Articular chondrocyte of knee joint (primary cell): ENCODE measurements at places on chromosomes 3 and 15. TPM values are rescaled to one million over a fixed set of nuclear protein-coding genes. Genes with fewer than 3 reads are reported as not detected.

Gene ZNF710
- 7.5 and 8.2 TPM in 2 replicates for total RNA-seq

Gene CDC25A
- 2.7 and 3.7 TPM in 2 replicates for total RNA-seq

Gene MUSTN1
- total RNA-seq, result 0.39 TPM in 1 of 2 replicates, not detected in the other

Gene ALS2CL
- 4.9 and 6.8 TPM in 2 replicates for total RNA-seq

Gene UBA7
- 49.7 and 53.4 TPM in 2 replicates for total RNA-seq

Gene THRB
- total RNA-seq, result 1.6 and 2.1 TPM in 2 replicates

Gene RFC4
- 14.6 and 23.1 TPM in 2 replicates for total RNA-seq

Gene TTLL13
- 0.11 and 0.13 TPM in 2 replicates for total RNA-seq

Gene ECE2
- total RNA-seq, result not detected in 2 replicates

Gene NRG4
- 0.26 TPM in 1 of 2 replicates, not detected in the other for total RNA-seq

Gene KBTBD13
- not detected in 2 replicates for total RNA-seq

Gene PSTPIP1
- 10.1 and 10.2 TPM in 2 replicates for total RNA-seq

Gene GPR160
- 0.26 and 0.65 TPM in 2 replicates for total RNA-seq

Gene ZIC1
- 0.32 and 1.0 TPM in 2 replicates for total RNA-seq

Gene ARID3B
- 2.4 and 2.8 TPM in 2 replicates for total RNA-seq

Gene GTF2A2
- total RNA-seq, result 23.3 and 31.5 TPM in 2 replicates

Gene RPS27L
- total RNA-seq, result 190 and 267 TPM in 2 replicates

Gene MAGI1
- 21.3 and 27.0 TPM in 2 replicates for total RNA-seq

Gene HHATL
- not detected in 2 replicates for total RNA-seq

Gene UBE2E2
- 37.8 and 67.2 TPM in 2 replicates for total RNA-seq

Gene WDR93
- total RNA-seq, result 0.26 and 0.32 TPM in 2 replicates

Gene HDDC3
- 7.7 and 8.9 TPM in 2 replicates for total RNA-seq

Gene MGLL
- total RNA-seq, result 21.6 and 24.0 TPM in 2 replicates

Gene VEPH1
- 22.5 and 55.6 TPM in 2 replicates for total RNA-seq

Gene UROC1
- not detected in 2 replicates for total RNA-seq

Gene CCDC39
- 0.13 TPM in 1 of 2 replicates, not detected in the other for total RNA-seq

Gene NOX5
- total RNA-seq, result 0.22 and 0.26 TPM in 2 replicates

Gene HRG
- not detected in 2 replicates for total RNA-seq

Gene CDHR4
- 0.13 TPM in 1 of 2 replicates, not detected in the other for total RNA-seq

Gene CAND2
- total RNA-seq, result 6.7 and 6.9 TPM in 2 replicates

Gene CLDN16
- not detected in 2 replicates for total RNA-seq

Gene GAP43
- total RNA-seq, result 0.39 and 0.65 TPM in 2 replicates

Gene VPS33B
- 7.5 and 8.0 TPM in 2 replicates for total RNA-seq

Gene BCHE
- not detected in 2 replicates for total RNA-seq

Gene CASR
- total RNA-seq, result not detected in 2 replicates

Gene KCNMB2
- 0.11 TPM in 1 of 2 replicates, not detected in the other for total RNA-seq

Gene RGMA
- total RNA-seq, result 2.9 and 4.1 TPM in 2 replicates

Gene LRRK1
- total RNA-seq, result 15.5 and 16.2 TPM in 2 replicates

Gene RPLP1
- 131 and 143 TPM in 2 replicates for total RNA-seq

Gene ZBBX
- 0.11 TPM in 1 of 2 replicates, not detected in the other for total RNA-seq

Gene ELL3
- total RNA-seq, result 3.1 and 6.6 TPM in 2 replicates
